A549 treated with RU486 at 1 μM for 4 hours (cell line): ENCODE measurements at places on chromosomes 2 and 18. TPM values are rescaled to one million over a fixed set of nuclear protein-coding genes. Genes with fewer than 3 reads are reported as not detected.

PLEKHH2 gene
- total RNA-seq, result 0.73 to 1.1 TPM (median 1.1 TPM) in 5 replicates

IL1B gene
- 0.34 to 0.58 TPM (median 0.41 TPM) in 4 of 5 replicates, not detected in the other for total RNA-seq

AMER3 gene
- not detected in 5 replicates for total RNA-seq

CEBPZ gene
- total RNA-seq, result 63.4 to 96.8 TPM (median 73.8 TPM) in 5 replicates

C1QL2 gene
- 0.07 to 0.15 TPM (median 0.11 TPM) in 4 of 5 replicates, not detected in the other for total RNA-seq

EIF5B gene
- total RNA-seq, result 55.1 to 81.6 TPM (median 62.8 TPM) in 5 replicates

EFHD1 gene
- 1.8 to 2.4 TPM (median 1.9 TPM) in 5 replicates for total RNA-seq

ERMN gene
- not detected in 5 replicates for total RNA-seq

KRTCAP3 gene
- 0.66 to 1.1 TPM (median 0.73 TPM) in 5 replicates for total RNA-seq

CD207 gene
- total RNA-seq, result not detected in 5 replicates
